ENCODE measurements at places on chromosomes 5 and 9. TPM values are rescaled to one million over a fixed set of nuclear protein-coding genes. Genes with fewer than 3 reads are reported as not detected.

Gene RRAGA
- 45.4 TPM for polyA plus RNA-seq

Gene MARCHF6
- polyA plus RNA-seq: 140 TPM

Gene ADGRV1
- 676 TPM for polyA plus RNA-seq

Gene GLRA1
- not detected for polyA plus RNA-seq

Gene PRDM12
- 0.08 TPM for polyA plus RNA-seq

Gene ZDHHC21
- polyA plus RNA-seq: 3.8 TPM

Gene TGFBR1
- 5.5 TPM for polyA plus RNA-seq

Gene CER1
- not detected for polyA plus RNA-seq

Gene GMCL2
- not detected for polyA plus RNA-seq

Gene NREP
- 50.6 TPM for polyA plus RNA-seq

All from adrenal gland (tissue), 19 donors.